Stimulated activated CD4-positive, alpha-beta T cell treated with anti-CD3 and anti-CD28 coated beads, Interleukin-12 subunit alpha, Interleukin-12 subunit beta, amount 100 ng/mL, for 24 hours (primary cell): ENCODE measurements at places on chromosomes 4 and X.

DNA sequence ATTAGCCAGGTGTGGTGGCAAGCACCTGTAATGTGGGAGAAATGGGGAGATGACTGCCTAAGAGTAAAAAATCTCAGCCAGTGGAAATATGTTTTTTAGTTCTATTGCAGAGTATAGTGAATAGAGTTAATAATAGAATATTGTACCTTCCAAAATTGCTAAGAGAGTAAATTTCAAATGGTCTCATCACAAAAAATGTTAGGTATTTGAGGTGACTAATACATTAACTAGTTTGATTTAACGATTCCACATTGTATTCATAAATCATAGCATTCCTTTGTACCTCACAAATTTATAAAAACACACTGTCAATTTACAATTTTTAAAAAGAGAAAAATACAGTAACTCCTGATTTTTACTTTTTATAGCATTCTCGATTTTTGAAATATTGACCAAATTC, 681.5 kb upstream of the EPHA5 start:
- DNase-seq, result no peak

GRCh38 chrX:68416592-68416991, 16.7 kb downstream of the OPHN1 start:
- DNase-seq, result no peak

DNA sequence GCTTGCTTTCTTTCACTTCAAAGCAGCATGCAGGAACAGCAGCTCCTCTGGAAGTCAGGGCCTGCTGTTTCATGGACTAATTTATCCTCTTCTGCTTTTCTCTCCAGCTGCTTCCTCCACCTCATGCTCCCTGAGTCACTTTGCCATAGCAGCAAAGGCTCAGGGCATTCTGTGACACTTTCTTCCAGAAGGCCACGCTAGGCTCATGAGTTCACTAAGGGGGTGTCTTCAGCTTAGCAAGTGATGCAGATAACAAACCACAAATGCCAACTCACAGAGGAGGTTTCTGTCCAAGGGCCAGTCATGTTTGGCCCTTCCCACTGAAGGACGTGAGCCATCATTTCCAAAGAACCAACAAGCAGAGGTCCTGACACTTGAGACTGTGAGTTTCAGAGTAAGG, 200.2 kb downstream of the ADGRA3 start:
- DNase-seq, result no peak

- DNase-seq, result peak; percentile 12
Observed at GRCh38 chr4:101730291-101731117, 60.0 kb upstream of the BANK1 start.

DNA sequence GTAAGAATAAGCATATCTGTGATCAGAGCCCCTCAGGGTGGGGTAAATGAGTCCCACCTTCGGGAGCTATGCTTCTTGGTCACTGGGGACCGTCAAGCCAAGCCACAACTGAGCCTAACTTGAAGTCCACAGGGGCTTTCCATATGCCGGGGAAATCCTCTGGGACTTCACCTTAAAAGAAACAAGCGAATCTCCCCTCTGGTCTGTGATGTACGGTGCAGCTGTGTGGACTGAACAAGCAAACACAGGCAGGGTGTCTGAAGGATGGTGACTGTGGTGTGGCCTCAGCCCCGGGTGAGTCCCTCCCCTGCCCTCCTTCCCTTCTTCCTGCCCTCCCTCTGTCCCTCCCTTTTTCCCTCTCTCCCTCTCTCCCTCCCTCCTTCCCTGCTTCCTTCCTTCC, 29.7 kb upstream of the PPP2R2C start:
- no peak for DNase-seq

GRCh38 chr4:38560340-38560739, 103.7 kb upstream of the KLF3 start:
- DNase-seq, result no peak

DNA sequence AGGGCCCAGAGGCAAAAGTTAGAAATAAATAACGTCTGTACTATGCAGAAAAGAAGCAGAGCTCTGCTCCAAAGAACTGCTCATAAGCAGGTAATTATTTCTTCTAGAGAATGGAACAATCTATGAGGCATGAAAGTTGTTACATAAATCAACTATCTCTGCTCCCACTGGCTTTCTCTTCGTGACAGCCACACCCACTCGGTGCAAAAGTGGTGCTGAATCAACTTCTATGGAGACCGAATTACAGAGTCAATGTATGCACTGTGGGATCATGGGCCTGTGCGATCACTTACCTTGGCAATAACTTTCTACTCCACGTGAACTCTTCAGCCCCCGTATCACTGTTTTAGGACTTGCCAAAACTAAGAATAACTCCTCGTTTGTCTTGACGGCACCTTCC, 99.4 kb upstream of the ATXN3L start:
- DNase-seq, result no peak

DNA sequence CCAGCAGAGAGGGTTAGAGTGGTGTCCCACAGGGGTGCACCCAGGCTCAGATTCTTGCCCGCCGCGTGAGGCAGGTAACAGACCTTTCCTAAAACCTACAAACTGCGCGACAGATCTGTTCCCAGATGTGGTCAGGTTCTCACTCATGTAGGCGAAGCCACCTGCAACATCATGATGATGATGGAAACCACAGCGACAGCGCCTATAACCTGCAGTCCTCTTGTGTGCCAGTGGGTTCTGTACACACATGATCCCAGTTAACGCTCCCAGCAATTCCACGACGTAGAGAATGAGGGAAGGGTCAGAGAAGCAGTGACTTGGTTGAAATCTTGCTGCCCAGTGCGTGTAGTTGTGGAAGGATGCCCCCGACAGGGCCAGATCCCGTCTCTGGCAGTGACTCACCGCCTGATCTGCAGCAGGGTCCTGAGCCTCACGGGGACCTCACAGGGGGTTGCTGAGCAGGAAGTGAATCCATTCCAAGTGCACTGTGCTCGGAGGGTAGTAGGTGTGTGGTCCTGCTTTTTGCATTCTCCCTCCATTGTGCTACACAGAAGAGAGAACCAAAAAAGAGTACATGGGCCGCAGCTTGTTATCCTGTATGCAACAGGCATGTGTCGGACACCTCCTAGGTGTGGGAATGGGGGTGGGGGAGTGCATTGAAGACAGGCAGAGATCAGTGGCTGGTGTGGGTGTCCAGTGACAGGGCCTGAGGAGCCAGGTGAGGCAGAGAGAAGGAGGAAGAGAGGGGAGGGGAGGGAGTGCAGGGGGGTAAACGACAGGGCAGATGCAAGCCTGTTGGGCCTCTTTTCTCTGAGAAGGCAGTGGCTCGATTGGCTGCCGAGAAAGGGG, 66.6 kb downstream of the MTMR1 start:
- no peak for DNase-seq

DNA sequence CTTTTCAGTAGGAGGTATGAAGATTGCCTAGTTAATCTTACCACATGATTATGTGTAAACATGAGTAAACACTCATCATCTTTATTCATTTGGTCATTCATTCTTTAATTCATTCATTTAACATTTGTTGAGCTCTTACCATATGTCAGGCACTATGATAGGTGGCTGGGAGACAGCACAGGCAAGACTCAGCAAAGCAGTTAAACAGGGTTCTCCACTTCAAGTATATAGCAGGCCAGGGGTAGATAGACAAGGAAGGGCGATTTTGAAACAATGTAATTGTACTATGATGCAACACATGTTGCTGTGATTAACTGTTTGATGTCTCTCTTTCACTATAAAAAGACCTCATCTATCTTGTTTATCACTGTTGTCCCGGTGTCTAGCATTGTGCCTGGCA, 84.3 kb upstream of the GPR101 start:
- DNase-seq, result no peak

DNA sequence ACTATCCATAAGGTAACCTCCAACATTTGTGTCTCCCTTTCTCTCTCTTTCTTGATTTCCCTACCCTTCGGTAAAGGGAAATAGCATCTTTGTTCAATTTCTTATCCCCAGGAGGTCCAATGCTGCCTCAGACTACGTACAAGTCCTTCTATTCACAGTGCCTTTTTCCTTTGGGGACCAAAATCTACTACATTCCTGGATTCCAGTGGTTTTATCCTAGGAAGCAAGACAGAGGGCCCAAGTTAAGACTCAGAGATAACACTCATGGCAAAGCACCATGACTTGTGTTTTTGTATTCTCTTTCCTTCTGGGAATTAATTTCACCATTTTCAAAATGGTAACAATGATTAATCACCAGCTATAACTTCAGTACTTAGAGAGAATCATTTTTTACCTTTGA, 10.6 kb downstream of the G3BP2 start:
- DNase-seq, result no peak

DNA sequence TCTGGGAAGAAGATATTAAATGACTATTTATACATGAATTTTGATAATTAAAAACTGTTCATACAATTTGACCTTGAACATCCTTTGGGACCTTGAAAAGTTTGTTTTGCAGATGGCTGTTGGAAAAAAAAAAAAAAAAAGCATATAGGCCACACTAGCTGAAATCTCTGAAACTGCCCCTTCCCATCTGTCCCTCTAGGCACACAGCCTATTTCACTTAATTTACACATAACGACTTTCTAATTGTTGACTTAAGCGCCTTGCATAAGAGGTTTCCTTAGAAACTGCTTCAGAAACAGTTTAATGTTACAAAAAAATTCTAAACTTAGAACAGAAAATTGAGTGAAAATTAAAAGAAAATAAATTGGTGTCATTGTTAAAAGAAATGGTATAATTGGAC, 131.0 kb downstream of the COX18 start:
- no peak for DNase-seq

GRCh38 chr4:154416190-154416547, 75.4 kb downstream of the DCHS2 start:
- DNase-seq, result no peak

DNA sequence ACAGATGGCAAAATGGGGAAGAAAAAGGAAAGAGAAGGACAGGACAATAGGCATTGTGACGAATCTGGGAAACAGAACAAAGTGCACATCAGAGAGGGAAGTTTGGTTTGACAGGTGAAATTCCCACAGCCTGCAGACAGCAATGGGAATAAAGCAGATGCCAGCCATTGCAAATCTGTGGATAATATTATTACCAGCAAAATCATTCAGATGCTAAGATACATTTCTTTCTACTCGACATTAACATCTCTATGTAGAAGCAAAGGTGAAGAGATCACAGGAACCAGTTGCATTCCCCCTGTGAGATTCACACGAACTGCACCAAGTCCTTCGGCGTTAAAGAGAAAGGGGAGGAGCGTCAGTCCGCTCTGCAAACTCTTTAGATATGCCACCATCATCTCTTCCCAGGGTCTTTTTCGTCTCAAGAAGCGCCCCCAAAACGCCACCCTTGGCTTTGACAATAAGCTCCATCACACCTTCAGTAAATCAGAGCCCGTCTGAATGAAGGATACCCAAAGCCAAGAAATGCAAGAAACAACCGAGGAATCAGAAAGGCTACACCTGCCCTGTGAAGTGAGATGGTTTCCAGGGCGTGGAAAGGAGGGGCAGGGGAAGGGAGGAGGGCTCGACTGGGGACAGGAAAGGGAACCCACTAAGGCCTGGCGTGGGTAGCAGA, 1.9 kb downstream of the NEUROG2 start:
- DNase-seq, result no peak
